ENCODE measurements at places on chromosomes 13 and 19. TPM values are rescaled to one million over a fixed set of nuclear protein-coding genes. Genes with fewer than 3 reads are reported as not detected.
A peak's percentile ranks its signal among the peaks of the same experiment; 100 is the strongest.

DNA sequence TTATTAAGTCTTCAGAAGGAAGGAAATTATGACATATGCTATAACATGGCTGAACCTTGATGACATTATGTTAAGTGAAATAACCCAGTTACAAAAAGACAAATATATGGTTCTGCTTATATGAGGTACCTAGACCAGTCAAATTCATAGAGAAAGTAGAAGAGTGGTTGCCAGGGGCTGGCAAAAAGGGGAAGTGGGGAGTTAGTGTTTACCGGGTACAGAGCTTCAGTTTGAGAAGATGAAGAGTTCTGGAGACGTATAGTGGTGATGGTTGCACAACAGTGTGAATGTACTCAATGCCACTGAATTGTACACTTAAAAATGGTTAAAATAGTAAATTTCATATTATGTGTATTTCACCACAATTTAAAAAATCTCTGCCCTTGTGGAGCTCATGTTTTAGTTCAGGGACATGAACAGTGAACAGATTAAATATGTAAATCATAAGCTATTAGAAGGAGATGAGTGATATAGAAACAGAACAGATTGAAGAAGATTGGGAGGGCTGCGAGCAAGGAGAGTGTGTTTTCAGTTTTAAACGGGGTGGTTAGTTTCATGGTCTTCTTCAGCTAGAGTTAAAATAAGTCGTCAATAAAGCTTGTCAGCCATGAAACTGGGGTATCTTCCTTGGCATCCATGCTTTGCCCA, 355.2 kb downstream of the KCNRG start:
- peaks cover 20% of the 10 kb centered on the region for H3K4me1 ChIP-seq
- no peak overlapping the region for H3K4me3 ChIP-seq
- no peaks in the 10 kb centered on the region for H3K36me3 ChIP-seq
- no peak overlapping the region for H3K27ac ChIP-seq
- DNase-seq, result no peak

DNA sequence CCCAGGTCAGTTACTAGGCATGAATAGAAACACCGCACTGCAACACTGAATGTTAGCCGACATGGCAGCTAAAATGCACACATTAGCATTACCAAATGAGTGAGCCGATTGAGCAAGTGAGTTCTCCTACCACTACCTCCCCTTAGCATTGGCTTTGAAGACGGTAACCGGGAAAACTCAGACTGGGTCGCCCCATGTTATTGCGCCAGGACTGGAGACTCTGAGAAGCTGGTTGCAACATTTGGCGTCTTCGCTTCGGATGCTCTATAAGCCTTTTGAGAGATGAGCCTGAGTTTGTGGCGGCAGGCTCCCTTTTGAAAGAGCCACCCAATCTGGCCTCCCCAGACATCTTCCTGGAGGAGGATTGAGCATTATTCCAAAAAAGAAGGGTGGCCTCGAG, 68.5 kb upstream of the POMP start:
- H3K4me3 ChIP-seq, result no peak overlapping the region
- no peak for DNase-seq
- no peak overlapping the region for H3K27ac ChIP-seq
- H3K4me1 ChIP-seq, result peaks cover 6% of the 10 kb centered on the region

DNA sequence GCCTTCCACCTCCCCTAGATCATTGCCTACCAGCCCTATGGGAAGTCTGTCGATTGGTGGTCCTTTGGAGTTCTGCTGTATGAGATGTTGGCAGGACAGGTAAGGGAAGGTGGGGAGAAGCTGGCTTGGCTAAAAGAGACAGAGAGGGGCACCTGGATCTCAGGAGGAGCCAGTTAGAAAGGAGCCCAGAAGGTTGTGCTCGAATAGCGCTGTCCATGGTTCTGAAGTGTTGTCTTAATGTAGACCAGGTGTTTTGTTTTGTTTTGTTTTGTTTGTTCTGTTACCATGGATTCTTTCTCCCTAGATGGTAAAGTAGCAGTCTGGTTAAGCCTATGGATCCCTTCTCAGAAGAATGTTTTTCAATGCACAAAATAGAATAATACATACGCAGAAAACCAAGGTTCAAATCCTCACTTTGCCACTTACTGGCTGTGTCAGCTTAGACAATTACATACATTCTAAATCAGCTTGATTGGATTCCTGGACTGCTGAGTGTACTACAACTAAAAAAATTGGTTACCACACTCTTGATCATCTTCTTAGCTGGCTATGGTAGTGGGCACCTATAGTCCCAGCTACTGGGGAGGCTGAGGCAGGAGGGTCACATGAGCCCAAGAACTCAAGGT, 5.9 kb upstream of the CACNG7 start:
- H3K4me1 ChIP-seq, result peaks cover 19% of the 10 kb centered on the region
- peaks cover 36% of the 10 kb centered on the region for H3K27me3 ChIP-seq
- peak; percentile 72 for DNase-seq
- H3K27ac ChIP-seq, result no peak overlapping the region
- H3K36me3 ChIP-seq, result no peaks in the 10 kb centered on the region
- H3K4me3 ChIP-seq, result no peak overlapping the region

Gene SIGLECL1
- not detected for total RNA-seq

Gene SOHLH2
- total RNA-seq, result not detected

Gene ADPRHL1
- 1.00 TPM for total RNA-seq

- no peak overlapping the region for H3K27ac ChIP-seq
- H3K36me3 ChIP-seq, result no peaks in the 10 kb centered on the region
- H3K4me1 ChIP-seq, result no peaks in the 10 kb centered on the region
- H3K4me3 ChIP-seq, result no peak overlapping the region
- no peak for DNase-seq
Observed at GRCh38 chr13:29436721-29437280, 158.7 kb downstream of the SLC7A1 start.

Gene LINGO3
- 0.35 TPM for total RNA-seq

DNA sequence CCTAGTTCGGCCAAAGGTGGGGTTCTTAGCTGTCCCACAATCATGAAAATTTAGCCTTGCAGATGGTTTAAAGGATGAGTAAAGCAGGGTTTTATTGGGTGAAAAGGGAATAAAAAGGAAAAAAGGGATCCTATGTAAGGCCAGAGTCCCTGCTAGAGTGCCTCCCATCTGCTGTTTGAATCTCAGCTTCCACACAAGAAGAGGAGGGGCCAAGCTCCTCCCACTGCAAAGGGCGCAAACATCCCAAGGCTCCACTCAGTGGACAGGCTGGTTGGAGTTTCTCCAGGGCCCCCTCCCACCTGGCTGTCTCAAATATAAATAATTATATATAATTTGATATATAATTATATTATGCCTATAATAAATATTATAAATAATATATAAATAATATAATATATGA, 1272.1 kb upstream of the PCDH20 start:
- no peaks in the 10 kb centered on the region for H3K4me1 ChIP-seq
- H3K4me3 ChIP-seq, result no peak overlapping the region
- H3K27me3 ChIP-seq, result no peaks in the 10 kb centered on the region
- H3K27ac ChIP-seq, result no peak overlapping the region
- H3K36me3 ChIP-seq, result no peaks in the 10 kb centered on the region

Data from activated CD4-positive, alpha-beta T cell treated with anti-CD3 and anti-CD28 coated beads, Interleukin-2, amount 10 ng/mL, durations not matched to agents 7 days and 5 days (primary cell).